ENCODE measurements at places on chromosomes 7 and 10.

- no peak for DNase-seq
These were observed 203.1 kb upstream of the VSTM2A start for GRCh38 chr7:54339073-54339472.

GRCh38 chr7:101882595-101883564 lies 65.5 kb downstream of the CUX1 start:
- DNase-seq = no peak

GRCh38 chr7:149735181-149735602 lies 38.2 kb downstream of the ZNF467 start:
- no peak for DNase-seq

GRCh38 chr10:120431251-120431651 lies 25.8 kb upstream of the PLPP4 start:
- DNase-seq = no peak

DNA sequence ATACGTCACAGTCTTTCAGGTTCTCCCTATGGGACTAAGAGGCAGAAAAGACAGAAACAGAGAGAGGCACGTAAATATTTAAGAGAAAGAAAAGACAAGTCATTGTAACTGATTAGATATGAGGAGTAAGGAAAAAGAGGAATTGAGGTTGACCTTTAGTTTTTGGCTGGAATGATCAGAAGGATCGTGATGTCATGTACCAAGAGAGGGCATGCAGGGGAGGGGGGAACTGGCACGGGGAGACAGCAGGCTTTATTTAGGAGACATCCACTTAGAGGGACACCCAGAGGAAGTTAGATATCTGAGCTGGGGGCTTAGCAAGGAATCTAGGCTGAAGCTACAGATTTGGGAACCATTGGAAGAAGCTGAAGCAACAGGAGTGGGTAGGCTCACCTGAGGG lies 9.2 kb upstream of the LRRC20 start:
- no peak for DNase-seq

GRCh38 chr7:128000048-128000447 lies 31.2 kb downstream of the LRRC4 start:
- DNase-seq = no peak

GRCh38 chr7:18995811-18996426 lies 121.5 kb downstream of the TWIST1 start:
- no peak for DNase-seq

GRCh38 chr7:137881607-137882260 lies 35.0 kb upstream of the DGKI start:
- DNase-seq = no peak

DNA sequence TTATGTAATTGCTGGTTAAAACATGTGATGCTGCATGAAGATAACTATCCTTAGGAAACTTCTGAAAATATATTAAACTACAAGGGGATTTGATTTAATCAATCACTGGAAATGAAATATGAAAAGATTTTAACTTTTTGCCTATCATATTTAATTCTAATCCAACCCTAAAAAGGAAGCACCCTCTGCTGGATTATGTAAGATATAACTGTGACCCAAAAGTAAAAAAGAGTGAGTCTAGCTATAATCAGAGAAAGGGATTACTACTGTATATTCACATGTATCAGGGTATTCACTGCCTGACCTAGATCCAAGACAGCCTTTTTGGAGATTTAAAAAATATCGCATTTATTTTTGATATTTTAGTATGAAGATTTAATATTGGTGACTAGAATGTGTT lies 295.5 kb downstream of the MDFIC start:
- no peak for DNase-seq

GRCh38 chr7:126696256-126697038 lies 556.3 kb downstream of the GRM8 start:
- DNase-seq = no peak

DNA sequence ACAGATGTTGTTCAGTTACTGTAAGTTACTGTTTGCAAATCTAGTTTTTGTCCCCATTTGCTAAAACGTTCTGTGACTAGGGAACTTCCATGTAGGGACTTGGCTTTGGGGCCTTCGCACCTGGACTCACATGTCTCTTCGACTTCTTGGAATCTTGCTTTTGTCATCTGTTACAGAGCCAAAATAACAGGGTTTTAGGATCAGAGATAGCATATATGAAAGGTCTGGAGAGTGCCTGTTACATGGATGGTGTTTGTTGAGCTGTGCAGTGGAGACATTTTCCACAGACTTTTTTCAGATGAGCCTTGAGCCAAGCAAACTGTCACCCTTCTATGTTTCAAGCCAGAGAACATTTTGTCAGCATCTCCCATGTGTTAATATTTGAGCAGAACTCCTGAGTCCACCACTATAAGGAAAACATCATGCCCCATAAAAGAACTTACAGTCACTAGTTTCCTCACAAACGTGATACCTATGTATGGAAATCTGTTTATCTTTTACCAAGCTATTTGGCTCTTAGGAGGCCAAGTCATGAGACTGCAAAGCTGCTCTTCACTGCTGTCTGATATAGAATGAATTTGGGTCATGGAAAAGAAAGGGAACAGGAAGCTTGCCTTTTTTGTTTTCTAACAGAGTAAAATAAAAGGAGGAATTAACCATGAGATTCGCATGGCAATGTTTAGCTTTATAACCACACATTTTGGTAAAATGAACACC lies 818.6 kb upstream of the IGFBP3 start:
- no peak for DNase-seq

- DNase-seq = no peak
These were observed 264.3 kb upstream of the INHBA start for GRCh38 chr7:41967156-41967555.

- DNase-seq = no peak
These were observed 60.4 kb upstream of the CDK1 start for GRCh38 chr10:60717852-60718251.

Data from stimulated activated CD8-positive, alpha-beta memory T cell treated with anti-CD3 and anti-CD28 coated beads, Interleukin-7, amount 100 ng/mL, for 1 hour (primary cell).